ENCODE measurements at places on chromosomes 6 and 20.
A peak's percentile ranks its signal among the peaks of the same experiment; 100 is the strongest.

DNA sequence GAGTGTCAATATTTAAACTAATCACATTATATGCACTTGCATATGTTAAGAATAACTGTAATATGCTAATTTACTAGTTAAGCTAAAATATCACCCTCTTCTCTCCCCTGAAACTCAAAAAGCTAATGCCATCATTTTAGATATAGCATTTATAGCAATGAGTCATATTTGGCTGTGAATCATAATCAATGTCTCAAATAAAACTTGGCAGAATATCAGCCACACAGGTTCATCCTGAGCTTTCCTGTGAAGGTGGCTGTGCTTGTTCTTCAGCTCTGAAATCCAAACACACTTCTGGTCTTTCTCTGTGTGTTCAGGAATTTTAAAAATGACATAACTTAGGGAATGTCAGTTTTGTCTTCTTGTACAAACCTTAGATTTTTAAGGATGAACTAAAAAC, 12.8 kb upstream of the PNRC1 start:
- DNase-seq = no peak

GRCh38 chr6:64006246-64006645, 370.6 kb downstream of the PHF3 start:
- DNase-seq = no peak

GRCh38 chr6:39792540-39793450, 619 bp downstream of the DAAM2 start:
- DNase-seq = no peak

GRCh38 chr6:11699576-11699975, 79.0 kb downstream of the ADTRP start:
- no peak for DNase-seq

GRCh38 chr6:134168590-134169208, 116.3 kb upstream of the SLC2A12 start:
- no peak for DNase-seq

DNA sequence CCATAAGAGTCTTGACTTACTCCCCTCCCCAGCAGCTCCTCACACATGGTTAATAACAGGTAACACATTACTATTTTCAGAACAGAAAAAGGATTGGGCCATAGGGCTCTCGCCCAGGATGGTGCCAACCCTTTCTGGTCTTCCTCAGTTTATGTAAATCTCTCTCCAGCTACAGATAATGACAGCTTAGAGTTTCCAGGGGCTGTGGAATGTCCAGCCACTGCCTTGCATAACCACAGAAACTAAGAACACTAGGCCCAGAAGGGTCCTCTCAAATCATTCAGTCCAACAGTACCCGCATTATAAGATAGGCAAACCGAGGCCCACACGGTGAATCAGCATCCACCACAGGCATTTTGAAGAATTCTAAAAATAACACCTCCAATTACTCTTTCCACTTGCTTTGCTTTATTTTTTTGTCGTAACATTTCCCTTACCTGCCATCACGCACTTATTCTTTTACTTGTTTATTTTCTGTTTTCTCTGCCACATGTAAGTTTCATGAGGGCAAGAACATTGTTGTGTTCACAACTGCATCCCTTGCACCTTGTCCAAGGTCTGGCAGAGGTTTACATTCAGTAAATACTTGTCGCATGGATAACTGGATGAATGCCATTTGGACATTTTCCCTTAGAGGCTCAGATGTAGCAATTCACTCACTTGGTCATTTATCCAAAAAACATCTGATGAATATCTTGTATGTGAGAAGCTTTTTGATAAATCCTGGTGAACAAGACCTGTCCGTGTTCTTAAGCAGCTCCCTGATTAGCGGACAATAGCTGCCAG, 6.4 kb upstream of the SDC4 start:
- no peak for DNase-seq

GRCh38 chr6:167350731-167351655, 26.1 kb downstream of the TTLL2 start:
- DNase-seq = peak; percentile 81

DNA sequence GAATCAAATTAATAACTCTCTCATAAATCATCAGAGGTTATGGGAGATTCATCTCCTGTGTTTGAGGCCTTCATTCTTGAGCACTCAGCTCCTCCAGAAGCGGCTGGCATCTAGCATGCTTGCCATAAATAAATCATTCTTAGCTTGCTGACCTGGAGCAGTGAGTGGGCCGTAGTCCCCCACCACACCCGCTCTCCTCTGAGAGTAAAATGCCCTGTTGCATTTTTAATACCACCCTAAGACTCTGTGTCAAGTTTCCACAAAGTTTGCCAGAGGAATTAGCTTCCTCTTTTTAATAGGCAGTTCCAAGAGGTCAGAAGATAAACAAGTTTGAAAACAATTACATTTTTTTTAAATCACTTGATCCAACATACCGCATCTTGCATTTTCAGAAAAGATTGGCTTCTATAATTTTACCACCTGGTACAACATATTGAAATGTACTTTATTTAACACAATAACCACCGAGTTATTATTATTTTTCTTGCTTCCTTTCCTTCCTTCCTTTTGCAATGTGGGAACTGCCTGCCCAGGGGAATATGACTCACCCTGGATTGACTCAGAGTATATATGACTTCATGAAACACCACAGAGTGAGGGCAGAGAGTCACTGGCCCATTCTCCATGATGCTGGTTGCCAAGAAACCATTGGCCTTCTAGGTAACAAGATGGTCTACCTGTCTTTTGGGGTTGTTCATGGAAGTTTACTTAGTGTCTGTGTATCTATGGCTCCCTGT, 29.4 kb upstream of the CLIC5 start:
- DNase-seq = no peak

DNA sequence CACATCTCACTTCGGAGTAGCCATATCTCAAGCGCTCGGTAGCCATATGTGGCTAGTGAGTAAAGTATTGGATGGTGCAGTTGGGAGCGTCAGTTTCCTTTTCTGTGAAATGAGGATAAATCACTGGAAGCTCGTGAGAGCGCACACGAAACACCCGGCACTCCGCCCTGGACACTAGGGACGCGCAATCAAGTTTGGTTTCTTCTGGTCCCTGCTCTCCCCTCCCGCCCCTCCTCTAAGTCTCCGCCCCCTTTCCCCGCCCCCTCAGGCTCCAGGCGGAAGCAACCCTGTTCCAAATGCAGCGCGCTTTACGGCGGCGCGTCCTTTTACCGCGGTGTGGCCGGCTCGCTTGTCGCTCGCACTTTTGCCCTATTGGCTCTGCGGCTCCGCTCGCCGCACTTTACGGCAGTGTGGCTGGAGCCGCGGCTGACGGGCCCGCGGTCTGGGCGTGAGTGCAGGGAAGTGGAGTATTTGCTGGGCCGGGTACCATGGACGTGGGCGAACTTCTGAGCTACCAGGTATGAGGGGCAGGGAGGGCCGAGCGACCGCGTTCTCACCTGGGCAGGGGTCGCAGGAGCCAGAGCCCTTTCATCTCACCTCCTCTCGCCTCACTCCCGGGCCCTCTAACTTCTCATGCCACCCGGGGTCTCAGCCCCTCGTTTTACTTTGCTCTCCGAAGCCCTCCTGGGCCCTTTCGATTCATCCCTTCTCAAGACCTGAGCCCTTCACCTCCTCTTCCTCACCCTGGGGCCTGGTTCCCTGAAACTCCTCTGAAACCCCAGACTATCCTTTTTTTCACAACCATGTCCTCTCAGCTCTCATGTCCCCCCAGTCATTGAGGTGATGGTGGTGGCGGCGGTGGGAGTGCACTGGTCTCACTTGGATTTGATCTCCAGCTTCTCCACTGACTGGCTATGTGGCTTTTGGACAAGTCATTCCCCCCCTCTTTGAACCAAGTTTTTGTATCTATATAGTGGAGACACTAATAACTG, at the start of gene CTNNBL1:
TSS of gene CTNNBL1 (plus strand) at position 396 of the 992 bp plus-strand sequence. CDS start at position 489, 93 bp downstream.
- peak; percentile 95 for DNase-seq

DNA sequence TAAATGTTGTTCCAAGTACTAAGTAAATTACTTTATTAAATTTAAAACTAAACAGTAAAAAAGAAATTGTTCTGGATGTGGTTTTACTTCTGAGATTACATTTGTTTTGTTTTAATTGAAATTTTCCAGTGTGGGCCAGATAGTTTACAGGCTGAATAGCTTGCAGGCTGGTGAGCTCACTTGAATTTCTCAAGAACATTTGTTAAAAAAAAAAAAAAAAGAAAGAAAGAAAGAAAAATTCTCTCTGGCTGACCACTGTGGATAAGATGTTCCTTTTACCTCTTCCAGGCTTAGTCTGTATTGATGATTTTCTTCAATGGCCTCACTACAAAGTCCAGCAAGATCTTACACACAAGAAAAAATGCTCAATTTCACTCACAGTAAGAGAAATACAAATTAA, 85.4 kb downstream of the PLCG1 start:
- DNase-seq = no peak

DNA sequence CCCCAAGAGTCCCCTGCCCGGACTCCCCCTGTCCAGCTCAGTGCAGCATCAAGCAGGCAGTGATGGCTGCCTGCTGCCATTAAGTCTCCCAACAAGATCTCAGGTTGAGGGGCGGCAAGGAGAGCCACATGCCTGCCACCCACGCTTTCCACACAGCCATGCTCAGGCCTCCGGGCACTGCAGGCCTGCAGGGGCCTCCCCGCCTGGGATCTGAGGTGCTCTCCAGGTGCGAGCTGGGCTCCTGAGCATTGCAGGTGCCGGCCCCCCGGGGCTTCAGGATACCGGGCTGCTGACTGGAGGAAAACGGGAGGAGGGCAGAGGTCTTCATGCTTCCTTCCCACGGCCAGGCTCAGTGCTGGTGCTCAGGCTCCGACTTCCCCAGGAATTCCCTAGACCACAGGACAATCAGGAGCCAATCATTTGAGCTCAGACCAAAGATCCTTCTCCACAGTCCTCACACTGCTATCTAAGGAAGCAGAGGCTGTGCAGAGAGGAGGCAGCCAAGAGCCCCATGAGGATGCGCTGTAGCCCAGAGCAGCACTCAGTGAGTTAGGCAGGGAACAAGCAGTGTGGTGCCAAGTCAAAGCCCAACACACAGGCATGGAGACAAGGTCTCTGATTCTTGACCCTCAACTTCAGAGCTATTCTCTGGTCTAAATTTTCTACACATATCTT, 52.7 kb downstream of the PYGB start:
- DNase-seq = no peak

- DNase-seq = no peak
These were observed 8.2 kb upstream of the QKI start for GRCh38 chr6:163406366-163406765.

DNA sequence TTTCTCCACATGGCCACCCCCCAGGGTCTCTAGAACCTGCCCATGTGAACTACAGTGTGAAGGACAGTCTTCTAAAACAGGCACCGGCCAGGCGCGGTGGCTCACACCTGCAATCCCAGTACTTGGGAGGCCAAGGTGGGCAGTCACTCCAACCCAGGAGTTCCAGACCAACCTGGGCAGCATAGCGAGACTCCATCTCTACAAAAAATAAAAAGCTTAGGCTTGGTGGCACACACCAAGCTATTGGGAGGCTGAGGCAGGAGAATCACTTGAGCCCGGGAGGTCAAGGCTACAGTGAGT, 13.7 kb downstream of the ACSS1 start:
- no peak for DNase-seq

DNA sequence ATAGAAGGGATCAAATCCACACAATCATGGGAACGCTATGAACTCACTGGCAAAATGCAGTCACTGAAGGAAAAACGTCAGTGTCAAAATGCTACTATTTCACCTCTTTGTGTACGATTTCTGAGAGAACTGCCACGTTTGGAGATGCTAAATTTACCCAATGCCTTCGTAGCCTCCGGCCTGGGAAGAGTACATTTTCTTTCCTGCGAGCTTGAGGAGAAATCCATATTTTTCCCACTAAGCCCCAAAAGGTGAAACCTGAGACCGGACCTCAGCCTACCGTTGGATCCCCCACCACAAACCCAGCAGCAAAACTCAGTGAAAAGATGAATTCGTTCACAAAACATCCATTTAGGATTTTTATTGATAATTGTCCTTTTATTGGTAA, 131.7 kb downstream of the GPX5 start:
- no peak for DNase-seq

- no peak for DNase-seq
These were observed 187.2 kb downstream of the TFAP2C start for GRCh38 chr20:56816349-56816748.

DNA sequence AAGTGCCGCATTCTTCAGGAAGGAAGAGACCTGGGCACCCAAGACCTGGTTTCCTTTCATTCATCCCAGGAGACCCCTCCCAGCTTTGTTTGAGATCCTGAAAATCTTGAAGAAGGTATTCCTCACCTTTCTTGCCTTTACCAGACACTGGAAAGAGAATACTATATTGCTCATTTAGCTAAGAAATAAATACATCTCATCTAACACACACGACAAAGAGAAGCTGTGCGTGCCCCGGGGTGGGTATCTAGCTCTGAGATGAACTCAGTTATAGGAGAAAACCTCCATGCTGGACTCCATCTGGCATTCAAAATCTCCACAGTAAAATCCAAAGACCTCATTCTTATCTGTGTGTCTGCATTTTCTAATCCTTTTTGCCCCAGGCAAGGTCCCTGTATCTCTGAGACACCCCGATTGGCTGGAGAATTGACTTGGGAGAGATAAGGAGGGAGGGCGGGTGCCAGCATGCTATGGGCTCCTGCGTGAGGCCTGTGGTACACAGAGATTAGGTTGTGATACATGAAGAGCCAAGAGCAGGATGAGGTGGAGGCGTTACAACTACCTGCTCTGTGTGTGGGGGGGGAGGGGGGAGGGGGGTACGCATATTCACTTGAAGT, 4.8 kb downstream of the MUC21 start:
- DNase-seq = no peak

GRCh38 chr6:11848852-11849731, 70.5 kb upstream of the ADTRP start:
- DNase-seq = no peak

DNA sequence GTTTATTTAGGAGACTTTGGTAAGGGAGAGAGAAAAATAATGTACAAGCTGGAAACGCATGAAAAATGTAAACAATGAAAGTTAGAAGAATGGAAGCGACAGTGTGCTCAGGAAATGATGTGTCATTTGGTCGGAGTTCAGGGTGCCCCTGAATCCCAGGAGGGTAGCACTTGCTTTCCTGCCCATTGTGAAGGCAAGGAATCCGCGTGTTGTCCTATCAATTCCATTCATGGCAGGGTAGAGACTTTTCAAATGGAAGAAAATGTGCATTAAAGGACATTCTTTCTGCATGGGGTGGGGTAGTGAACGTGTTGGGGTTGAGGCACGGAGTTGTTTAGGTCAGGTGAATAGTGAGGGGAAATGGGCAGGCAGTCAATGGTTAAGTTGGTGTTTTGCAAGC, 33.7 kb downstream of the GCNT2 start:
- no peak for DNase-seq

GRCh38 chr6:133774356-133774755, 114.6 kb upstream of the TCF21 start:
- DNase-seq = no peak

DNA sequence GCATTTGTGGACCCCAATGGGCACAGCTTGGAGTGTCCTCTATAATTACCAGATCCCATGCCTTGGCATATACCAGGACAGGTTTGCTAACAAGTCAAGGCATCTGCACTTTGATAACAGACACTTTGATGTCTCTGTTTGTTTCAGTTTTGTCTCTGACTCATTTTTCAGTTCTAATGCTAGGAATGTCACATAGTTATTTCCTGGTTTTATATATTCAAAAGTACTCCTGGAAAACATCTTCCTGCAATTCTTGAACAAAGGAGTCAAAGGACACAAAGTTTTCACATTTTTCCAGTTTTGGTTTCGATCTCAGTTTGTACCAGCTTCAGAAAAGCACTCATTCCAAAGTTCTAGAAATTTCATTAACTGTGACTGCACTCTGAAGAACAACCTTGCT, 188.1 kb downstream of the FOXC1 start:
- no peak for DNase-seq
